ENCODE measurements at places on chromosomes 2 and 18. TPM values are rescaled to one million over a fixed set of nuclear protein-coding genes. Genes with fewer than 3 reads are reported as not detected.

The LRATD1 gene
- 14.2 TPM for total RNA-seq

DNA sequence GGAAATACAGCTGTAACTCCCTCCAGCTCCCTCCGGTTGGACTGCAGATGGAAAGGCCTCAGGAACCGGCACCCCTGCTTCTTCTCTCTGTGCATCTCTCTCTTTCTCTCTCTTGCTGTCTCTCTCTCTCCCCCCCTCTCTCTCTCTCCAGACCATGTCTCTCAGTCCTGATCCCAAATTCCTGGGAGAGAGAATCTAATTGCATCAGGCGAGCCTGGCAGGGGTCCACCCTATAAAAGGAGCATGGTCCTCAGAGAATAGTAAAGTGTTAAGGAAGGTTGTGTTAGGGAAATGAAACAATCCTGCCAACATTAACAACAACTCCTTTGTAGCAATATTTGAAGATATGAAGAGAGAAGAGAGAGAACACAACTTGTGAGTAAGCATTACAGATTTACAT lies 36.7 kb downstream of the VIT start:
- DNase-seq = no peak
- H3K4me3 ChIP-seq = no peak overlapping the region
- no peak overlapping the region for H3K27ac ChIP-seq
- H3K4me1 ChIP-seq = no peaks in the 10 kb centered on the region
- no peaks in the 10 kb centered on the region for H3K36me3 ChIP-seq

DNA sequence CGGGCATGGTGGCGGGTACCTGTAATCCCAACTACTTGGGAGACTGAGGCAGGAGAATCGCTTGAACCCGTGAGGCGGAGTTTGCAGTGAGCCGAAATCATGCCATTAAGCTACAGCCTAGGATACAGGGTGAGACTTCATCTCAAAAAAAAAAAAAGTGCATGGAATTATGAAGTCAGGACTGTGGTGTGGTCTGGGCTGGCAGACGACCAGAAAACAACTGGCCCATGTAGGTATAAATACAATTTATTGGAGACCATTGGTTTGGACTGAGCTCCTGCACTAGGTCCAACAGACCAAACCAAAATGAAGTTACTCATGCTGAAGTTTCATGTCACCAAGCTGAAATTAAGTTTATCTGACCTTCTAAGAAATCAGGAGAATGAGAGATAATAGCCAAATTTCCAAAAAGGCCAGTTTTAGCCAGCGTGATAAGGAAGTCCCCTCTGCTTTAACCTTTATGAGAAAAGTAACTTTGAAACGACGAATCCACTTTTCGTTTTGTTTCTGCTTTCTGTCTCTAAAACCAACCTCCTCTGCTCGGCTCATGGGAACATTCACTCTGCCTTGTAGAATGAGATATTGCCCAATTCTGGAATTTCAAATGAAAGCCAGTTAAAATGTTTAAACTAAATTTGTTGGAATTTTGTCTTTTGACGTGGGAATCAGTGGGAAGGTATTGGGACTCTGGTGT lies 17.7 kb upstream of the RAB10 start:
- peaks cover 55% of the 10 kb centered on the region for H3K4me1 ChIP-seq
- H3K27me3 ChIP-seq = no peaks in the 10 kb centered on the region
- peaks cover 23% of the 10 kb centered on the region for H3K36me3 ChIP-seq
- H3K27ac ChIP-seq = no peak overlapping the region
- DNase-seq = no peak

DNA sequence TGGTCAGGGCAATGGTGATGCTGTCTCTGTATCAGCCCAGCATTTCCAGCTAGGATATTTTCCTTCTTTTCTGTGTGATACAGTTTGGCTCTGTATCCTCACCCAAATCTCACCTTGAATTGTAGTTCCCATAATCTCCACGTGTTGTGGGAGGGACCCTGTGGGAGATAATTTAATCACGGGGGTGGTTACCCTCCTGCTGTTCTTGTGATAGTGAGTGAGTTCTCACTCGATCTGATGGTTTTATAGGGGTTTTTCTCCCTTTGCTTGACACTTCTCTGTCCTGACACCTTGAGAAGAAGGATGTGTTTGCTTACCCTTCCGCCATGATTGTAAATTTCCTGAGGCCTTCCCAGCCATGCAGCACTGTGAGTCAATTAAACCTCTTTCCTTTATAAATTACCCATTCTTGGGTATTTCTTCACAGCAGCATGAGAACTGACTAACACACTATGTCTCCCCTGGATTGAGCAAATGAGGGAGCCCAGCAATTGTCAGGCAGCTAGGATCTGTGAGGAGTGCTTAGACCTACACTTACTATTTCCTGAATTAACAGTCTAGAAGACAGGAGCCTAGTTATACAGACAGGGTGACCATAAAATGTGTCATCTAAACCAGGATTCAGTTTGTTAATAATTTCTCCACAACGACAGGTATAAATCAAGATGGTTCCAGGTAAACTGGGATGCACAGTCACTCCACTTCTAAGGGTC lies 6.0 kb downstream of the SCN2A start:
- H3K36me3 ChIP-seq = no peaks in the 10 kb centered on the region
- no peaks in the 10 kb centered on the region for H3K27me3 ChIP-seq
- no peak for DNase-seq
- H3K4me3 ChIP-seq = no peak overlapping the region
- no peak overlapping the region for H3K27ac ChIP-seq

DNA sequence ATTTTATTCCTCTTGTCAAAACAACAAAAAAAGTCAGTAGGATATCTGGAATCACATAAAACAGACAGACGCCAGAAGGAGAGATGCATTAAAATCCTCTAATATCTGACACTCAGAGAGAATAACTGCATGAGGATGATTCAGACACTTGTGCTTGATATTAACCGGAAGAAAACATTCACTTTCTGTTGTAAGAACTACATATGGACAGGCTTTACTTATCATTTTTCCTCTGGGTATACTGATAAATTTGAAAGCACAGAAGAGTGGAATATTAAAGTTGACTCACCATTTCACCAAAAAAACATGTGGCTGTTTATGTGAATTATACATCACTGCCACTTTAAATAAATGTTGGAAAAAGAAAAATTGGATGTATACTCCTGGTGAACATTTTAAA lies 589.1 kb upstream of the CDH2 start:
- peaks cover 18% of the 10 kb centered on the region for H3K4me1 ChIP-seq
- no peaks in the 10 kb centered on the region for H3K27me3 ChIP-seq
- H3K36me3 ChIP-seq = no peaks in the 10 kb centered on the region
- no peak overlapping the region for H3K4me3 ChIP-seq
- H3K27ac ChIP-seq = no peak overlapping the region

The SLC16A14 gene
- 3.7 TPM for total RNA-seq

DNA sequence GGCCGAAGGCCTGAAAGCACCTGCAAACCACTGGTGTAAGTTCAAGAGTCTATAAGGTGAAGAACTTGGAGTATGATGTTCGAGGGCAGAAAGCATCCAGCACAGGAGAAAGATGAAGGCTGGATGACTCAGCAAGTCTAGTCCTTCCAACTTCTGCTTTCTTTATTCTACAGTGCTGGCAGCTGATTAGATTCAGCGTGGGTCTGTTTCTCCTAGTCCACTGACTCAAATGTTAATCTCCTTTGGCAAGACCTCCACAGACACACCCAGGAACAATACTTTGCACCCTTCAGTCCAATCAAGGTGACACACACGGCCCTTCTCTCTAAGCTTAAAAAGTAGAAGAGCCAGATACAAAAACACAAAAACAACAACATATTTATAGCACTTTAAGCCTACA lies 43.4 kb downstream of the NMS start:
- H3K4me1 ChIP-seq = no peaks in the 10 kb centered on the region
- no peak overlapping the region for H3K4me3 ChIP-seq
- no peak for DNase-seq
- no peaks in the 10 kb centered on the region for H3K27me3 ChIP-seq
- no peak overlapping the region for H3K27ac ChIP-seq

The RBBP8 gene
- 55.6 TPM for total RNA-seq
